ENCODE measurements at places on chromosomes 2 and 18.

DNA sequence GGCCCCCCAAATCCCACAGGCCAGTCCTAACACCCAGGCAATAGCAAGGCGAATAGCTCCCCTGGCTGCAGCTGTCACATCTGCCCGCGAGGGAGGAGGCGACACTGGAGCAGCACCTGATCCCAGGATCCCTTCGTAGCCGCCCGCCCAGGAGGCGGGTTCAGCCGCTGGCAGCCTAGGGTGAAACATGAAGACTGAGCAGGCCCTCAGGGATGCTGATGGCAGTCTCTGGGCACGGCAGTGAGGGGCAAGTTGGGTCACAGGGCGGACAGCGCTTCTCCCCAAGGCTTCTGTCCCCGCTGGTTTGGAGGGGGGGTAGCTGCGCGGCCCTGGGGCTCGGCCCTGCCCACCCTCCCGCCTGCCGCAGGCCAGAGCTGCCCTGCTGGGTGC, 1.9 kb downstream of the DNMT3A start:
- peak; percentile 35 for DNase-seq

- peak; percentile 55 for DNase-seq
These were observed 206.2 kb downstream of the NCKAP5 start for GRCh38 chr2:133362061-133362476.

GRCh38 chr2:68283419-68283812, 31.1 kb upstream of the PPP3R1 start:
- no peak for DNase-seq

DNA sequence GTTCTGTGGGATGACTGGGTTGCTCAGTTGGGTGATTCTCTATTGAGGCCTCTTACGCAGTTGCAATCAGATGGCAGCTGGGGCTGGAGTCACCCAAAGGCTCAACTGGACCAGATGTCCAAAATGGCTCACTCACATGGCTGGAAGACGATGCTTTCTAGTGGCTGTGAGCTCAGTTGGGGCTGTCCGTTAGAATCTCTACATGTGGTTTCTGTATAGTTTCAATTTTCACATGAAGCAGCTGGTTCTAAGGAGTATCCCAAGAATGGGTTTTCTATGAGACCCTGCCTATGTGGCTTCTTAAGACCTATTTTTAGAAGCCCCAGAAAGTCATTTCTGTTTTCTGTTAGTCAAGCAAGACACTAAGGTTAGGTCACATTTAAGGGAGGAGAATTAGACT, 4.4 kb downstream of the XRCC5 start:
- no peak for DNase-seq

DNA sequence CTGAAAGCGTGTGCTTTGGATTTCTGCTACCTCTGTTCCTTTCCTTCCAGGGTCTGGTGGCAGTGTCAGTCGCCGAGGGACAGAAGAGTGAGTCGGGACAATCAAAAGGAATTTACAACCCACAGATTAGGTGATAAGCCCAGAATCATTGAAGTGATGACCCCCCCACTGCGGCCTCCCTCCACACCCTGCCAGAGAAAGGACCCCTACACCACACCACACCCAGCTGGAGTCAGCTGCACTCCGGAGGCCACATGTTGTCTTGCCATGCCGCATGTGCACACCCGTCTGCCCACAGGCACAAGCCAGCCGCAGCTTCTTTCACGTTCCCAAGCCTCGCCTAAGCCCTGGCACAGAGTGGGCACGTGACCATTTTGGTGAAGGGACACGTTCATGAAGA, 366.8 kb upstream of the SALL3 start:
- DNase-seq: no peak

GRCh38 chr2:123732563-123732962, 292.5 kb upstream of the CNTNAP5 start:
- no peak for DNase-seq

DNA sequence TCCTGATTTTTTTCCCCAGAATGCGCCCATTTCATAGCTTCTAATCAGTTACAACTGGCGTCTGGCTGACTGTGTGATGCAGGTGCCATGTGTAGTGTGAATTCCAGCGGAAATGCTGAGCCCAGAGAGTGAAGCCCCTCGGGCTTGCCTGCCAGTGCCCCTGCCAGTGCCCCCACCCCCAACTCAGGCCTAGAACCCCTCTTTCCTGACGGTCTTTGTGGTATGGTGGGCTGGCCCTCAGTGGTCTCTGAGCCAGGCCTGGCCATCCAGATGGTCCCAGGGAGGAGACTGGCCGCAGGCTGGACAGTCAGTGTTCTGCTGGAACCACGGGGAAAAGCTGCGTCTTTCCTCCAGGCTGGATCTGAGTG, 3.1 kb downstream of the RAMP1 start:
- no peak for DNase-seq

DNA sequence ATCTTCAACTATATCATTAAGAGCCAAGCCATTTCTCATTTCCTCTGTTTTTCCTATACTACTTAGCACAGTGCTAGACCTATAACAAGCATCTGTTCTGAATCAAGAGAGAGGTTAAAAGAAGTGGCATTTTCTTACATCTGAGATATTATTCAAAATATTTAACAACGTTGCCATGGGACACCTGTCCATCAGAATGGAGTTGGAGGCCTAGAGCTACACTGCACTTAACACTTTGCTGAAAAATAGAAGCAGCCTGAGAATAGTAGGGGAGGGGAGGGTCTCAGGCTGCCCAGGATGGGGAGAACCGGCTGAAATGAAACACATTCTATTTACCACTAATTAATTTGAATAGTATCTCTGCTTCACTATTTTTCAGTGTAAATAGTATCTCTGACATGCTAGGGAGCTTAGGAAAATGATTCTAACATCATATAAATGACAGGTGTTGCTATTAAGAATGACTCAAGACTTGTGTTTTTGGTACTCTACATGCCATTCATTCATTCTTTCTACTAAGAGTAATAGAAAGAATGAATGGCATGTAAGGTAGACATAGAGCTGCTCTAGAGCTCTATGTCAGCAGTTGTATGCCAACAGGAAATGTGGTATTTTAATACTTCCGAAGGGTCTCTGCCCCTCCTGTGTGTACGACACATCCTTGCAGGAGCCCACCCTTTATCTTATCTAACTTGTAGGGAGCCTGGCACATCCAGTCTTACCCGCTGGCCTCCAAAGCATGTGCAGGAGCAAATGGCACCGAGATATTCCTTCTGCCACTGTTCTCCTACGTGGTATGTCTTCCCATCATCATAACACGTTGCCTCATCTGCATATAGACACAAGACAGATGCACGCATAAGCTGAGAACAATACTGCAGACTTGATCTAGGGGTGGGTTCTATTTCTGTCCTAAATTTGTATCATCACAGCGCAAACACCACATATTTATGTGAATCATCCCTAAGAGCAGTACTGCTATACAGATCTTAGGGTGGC, 52.6 kb downstream of the ATIC start:
- no peak for DNase-seq

DNA sequence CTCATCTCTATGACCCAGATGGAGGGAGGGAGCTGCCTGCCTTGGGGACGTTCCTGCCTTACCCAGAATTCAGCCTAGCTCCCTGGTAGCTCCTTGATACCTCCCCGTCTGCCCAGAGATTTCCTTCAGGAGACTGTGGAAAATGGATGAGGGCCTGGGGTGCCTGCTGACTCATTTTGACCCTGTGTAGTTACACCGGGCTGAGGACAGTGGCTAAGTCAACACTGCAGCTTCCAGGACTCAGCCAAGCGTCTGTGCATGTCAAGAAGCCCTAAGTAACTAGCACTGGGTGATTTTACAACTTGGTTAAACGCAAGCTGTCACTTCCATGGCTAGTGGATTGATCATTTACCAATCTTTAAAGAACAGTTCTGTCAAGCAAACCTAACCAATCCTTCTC, 23.3 kb upstream of the EPAS1 start:
- no peak for DNase-seq

- no peak for DNase-seq
These were observed 53.8 kb downstream of the USP34 start for GRCh38 chr2:61416871-61417645.

GRCh38 chr18:8816816-8817215, 111.5 kb downstream of the MTCL1 start:
- no peak for DNase-seq

GRCh38 chr18:25229081-25229480, 122.9 kb downstream of the ZNF521 start:
- no peak for DNase-seq

DNA sequence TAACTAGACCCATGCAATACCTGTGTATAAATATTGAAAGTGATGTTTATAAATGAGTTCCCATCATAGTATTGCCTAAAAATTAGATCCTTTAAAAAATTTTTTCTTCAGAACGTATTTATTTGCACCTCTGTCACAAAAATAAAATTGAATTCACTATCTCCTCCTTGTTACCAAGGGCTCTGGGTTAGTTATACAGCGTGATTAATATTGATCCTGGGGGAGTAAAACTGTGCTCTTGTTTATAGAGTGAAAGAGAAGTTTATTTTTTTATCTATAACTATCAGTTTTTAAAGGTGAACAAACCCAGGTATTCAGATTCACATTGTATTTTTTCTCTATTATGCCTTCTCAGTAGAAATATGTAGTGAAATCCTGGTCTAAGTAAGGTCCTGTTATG, 458.5 kb downstream of the CPS1 start:
- no peak for DNase-seq

- no peak for DNase-seq
These were observed 110.0 kb downstream of the KCNE4 start for GRCh38 chr2:223161873-223162458.

GRCh38 chr18:45664824-45665763, 49.8 kb downstream of the SLC14A2 start:
- peak; percentile 70 for DNase-seq
